NCI-H524 treated with DMSO at 0.1 percent for 48 hours (cell line): ENCODE measurements at places on chromosomes 7 and 10.
A peak's percentile ranks its signal among the peaks of the same experiment; 100 is the strongest.

DNA sequence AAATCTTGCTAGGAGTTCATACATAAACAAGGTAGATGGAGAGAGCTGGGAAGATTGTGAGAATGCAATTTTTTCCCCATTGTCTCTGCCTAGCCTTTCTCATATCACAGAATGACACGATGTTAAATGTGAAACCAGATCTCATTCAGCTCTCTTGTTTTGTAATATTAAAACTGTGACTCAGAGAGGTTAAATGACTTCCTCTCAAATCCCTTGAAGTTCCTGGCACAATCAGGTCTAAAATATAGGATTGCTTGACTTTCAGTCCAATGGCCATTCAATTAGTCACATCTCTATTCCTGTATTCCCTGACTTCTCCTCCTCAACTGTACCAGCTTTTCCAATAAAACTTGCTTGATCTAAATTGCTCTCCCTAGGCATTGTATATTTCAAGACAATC lies 3.1 kb downstream of the ANKRD22 start:
- DNase-seq = no peak

DNA sequence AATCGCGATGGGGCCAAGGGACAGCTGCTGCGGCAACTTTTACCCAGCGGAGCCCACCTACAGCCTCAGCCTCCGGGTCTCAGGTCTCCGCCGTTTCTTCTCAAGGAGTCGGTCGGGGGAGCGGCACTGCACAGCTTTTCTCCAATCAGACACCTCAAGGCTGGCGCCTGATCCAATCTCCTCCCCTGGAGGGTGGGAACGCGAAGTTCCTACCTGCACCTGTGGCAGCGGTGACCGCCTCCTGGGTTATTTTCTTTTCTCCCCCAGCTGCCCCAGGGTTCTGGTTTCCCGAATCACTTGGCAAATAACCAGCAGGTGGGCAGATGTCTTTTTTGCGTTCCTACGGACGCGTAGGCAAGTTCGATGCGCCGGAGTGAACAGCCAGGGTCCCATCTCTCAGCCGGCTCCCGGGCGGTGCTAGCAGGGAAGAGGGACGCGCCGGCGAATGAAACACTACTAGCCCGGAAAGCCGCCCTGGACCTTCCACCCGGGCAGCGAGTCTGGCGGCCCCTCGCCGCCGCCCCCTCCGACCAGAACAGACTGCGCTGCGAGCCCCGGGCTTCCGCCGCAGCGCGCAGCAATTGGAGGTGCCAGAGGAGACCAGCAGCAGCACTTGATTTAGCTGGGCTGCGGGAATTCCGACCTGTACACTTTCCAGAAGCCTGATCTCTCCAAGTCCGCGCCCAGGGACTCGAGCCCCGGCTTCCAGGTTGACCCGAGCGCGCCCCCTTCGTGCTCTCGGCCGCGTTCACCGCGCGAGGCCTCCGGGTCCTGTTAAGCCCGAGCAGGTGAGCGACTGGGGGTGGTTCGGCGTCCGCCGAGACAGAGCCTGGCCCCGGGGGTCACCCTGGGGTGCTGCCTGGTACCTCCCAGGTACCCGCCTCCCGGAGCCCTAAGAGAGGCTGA lies at the start of gene PRR15:
TSS of gene PRR15 (plus strand) at position 246 of the 906 bp plus-strand sequence. CDS start 2,495 bp downstream, outside the sequence.
- DNase-seq = no peak

- DNase-seq = no peak
These were observed 88.1 kb downstream of the HIP1 start for GRCh38 chr7:75650681-75651080.

- DNase-seq = no peak
These were observed 551.8 kb downstream of the DNAJB6 start for GRCh38 chr7:157888579-157888978.

DNA sequence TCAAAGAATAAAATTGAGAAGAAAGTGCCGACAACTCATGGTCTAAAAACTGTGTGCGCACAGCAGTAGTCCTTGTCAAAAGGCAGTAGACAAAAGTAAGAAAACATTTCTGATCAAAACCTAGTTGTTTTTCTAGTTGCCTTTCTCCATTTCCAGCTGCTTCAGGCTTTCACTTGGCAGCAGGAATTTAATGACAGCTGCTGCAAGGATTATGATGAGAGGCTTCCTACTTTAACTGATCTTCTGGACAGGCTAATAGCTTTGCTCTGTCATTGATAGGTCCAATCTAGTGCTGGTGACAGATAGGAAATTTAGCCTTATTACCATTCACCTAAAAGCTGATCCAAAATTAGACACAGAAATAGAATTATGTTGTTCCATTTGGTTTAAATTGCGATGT lies 110.7 kb upstream of the SEMA3C start:
- peak; percentile 87 for DNase-seq

DNA sequence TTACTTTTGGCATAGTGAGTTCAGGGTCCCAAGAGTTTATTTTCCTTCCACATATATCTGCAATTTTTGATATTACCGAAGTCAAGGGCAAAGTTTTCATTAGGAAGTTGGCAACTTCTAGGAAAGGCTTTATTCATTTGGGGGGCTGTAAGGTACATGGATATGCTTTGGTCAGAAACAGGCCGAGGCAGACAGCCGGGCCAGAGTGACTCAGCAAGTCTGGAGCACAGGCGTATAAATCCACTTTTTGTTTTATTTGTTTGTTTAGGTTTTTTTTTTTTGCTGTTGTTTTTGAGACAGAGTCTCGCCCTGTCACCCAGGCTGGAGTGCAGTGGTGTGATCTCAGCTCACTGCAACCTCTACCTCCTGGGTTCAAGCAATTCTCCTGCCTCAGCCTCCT lies 3.7 kb downstream of the ZNF680 start:
- no peak for DNase-seq

DNA sequence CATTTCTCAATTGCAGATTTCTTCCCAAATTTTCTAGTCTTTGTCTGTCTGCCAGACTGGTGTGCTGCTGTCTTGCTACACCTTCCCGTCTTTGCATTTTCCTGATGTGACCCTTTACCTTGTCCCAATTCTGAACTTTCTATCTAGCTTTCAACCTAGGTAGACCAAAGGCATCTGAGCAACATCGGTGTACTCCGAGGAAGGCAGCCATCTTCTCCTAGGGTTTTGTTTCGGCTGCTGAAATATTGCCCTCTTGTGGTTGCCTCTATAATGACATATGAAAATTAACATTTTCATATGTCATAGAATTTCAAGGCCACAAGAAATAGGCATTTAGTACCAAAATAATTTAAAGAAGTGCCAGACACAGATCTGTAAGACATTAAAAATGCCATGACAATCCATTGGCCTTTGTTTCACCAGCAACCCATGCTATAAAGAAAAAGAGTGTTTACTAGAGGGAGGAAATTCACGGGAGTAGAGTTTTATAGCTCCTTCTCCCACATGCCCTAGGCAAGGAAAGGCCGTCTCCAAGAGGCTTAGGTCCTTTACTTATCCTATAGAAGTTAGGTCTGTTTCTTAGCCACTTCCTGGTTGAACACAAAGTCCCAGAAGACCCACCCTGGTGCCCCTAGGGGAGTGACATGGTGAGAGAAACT lies 23.4 kb downstream of the OR9A2 start:
- no peak for DNase-seq

DNA sequence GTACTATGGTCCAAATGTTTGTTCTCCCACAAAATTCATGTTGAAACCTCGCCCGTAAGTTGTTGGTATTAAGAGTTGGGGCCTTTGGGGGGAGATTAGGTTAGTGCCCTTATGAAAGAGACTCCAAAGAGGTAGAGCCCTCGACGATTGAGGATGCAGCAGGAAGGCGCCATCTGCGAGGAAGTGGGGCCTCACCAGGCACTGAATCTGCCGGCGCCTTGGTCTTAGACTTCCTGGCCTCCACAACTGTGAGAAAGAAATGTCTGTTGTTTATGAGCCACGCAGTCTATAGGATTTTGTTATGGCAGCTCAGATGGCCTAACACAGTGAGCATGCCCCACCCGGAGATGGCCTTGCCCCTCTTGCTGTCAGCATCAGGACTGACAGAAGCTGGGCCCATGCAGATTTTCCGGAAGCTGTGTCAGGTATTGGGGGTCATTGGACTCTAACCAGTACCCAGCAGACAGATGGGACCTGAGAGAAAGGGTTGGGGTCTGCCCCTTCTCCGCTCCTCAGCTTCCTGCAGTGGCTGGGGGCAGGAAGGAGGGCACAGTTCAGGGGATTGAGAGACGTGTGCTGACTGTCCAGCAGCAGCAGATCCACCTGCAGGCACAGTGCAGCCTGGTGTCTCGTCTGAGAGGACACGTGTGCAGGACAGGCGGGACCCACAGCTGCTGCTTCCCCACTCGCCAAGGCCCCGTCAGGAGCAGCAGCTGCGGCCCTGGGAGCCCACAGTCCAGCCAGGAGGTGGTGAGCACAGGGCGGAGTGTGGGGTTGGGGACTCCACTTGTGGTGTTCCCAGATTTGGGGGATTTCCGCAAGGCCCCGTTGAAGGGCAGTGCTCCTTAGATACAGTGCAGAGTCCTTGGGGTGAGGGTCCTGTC lies 47.8 kb downstream of the MGMT start:
- DNase-seq = no peak

- no peak for DNase-seq
These were observed 8.6 kb upstream of the ZNF713 start for GRCh38 chr7:55878691-55879090.

DNA sequence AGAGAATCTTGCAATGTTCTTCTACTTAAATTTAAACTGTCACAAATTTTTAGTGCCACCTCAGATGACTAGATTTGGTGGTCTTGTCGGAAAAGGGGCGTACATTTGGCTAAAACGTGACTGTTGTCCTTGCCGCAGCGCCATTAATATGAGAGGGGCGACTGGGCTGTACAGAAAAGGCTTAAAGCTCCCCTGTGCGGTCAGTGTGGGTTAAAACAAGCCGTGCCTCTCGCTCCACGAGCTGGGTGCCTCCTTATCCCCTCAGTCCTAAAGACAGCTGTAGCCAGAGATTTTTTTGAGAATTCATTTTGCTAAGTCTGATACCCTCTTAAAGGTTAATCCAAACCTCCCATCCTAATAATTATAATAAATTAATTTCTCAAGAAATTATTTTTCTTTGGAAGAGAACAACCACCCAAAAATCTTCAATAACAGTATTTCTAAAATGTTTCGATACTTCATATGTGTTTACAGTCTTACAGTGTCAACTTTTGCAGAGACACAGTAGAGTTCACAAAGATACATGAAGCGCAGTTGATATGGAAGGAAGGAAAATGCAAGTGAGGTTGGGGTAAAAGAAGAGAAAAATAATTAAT lies 68.6 kb downstream of the C7orf25 start:
- no peak for DNase-seq

DNA sequence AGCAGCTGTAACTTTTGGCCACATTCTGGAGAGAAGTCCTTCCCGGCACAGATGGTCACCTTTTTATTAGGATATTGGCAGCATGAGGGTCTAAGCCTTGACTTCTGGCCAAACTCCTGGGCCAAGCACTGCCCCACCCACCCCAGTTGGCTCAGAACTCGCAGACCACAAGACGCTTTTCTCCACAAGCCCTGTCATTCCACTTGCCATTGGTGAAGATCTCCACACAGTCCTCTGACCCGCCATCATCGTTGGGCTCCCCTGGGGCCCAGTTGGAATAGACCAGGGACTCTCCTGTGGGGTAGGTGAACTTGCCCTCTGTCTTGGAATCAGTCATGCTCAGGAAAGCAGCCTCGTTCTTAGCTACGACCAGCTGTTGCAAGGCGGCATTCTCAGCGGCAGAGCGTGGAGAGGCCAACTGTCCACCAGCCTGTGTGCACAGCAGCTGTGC lies 11.2 kb downstream of the SFTPD start:
- peak; percentile 47 for DNase-seq

DNA sequence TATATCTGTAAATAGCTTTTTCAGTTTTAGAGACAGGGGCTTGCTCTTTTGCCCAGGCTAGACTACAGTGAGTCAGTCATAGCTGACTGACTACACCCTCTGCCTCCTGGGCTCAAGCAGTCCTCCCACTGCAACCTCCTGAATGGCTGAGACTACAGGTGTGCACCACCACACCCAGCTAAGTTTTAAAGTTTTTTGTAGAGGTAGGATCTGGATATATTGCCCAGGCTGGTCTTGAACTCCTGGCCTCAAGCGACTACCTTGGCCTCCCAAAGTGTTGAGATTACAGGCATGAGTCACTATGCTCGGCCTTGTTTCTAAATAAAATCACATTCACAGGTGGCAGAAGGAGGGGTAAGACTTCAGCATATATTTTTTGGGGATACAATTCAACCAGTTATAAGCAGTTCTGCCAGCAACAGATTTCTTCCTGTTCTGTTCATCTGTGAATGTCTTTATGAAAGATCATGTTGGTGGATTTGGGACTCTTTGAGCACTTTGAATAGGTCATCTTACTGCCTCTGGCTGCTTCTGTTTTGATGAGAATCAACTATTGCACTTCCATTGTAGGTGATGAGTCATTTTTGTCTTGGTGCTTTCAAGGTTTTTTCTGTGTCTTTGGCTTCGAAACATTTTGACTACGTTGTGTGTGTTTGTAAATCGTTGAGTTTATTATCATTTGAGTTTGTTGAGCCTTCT lies 15.7 kb downstream of the RBM33 start:
- DNase-seq = no peak

GRCh38 chr7:35993676-35994606 lies 159.1 kb upstream of the EEPD1 start:
- DNase-seq = no peak

GRCh38 chr10:73827346-73828089 lies 16.1 kb upstream of the NDST2 start:
- DNase-seq = no peak

- peak; percentile 2 for DNase-seq
These were observed 53.8 kb upstream of the ADRA2A start for GRCh38 chr10:111023060-111023459.

DNA sequence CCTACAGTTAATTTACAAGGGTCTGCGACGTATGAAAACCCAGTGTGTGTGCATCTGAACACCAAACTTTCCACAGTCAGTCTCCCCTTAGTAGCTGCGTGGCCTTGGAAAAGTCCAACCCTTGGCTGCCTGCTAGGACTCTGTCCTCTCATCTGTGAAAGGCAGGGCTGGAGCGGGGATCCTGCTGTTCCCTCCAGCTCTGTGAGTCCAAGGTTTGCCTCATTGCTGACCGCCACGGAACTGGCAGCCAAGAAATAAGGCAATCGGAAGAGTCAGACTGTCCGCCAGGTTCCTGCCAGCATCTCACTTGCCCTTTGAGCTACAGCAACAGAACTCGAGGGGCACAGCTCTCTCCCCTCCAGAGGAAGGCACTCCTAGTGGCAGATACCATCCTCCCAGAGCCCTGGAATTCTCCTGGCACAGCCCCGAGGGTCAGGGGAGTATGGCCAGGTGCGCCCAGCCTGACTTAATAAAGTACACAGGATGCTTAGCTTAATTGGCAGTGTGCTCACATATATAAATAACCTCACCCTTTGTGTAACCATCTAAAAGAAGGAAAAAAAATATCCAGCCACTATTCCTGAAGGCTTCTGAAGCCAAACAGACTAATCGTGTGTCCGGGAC lies 530.1 kb upstream of the FOXK1 start:
- DNase-seq = no peak

- DNase-seq = no peak
These were observed 534.6 kb upstream of the NRP1 start for GRCh38 chr10:33869028-33869427.

GRCh38 chr7:27132214-27132613 lies 1.7 kb upstream of the HOXA4 start:
- no peak for DNase-seq

DNA sequence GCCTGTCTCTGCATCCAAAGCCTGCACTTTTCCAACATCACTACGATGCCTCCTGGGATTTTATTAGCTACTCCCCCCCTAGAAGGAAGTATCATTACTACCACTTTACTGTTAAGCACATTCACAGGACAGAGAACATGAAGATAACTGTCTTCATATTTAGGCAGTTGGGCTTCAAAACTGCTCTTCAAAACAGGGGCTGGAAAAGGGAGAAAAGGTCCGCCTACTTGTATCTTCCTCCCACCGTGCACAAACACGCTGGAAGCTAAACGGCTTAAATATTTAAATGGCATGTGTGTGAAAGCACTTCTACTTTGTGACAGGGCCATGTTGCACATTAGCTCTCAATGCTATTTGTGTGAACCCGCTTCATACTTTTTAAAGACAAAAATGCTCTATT lies 999 bp downstream of the ITIH5 start:
- no peak for DNase-seq
